ENCODE measurements at places on chromosomes 7 and 10.

DNA sequence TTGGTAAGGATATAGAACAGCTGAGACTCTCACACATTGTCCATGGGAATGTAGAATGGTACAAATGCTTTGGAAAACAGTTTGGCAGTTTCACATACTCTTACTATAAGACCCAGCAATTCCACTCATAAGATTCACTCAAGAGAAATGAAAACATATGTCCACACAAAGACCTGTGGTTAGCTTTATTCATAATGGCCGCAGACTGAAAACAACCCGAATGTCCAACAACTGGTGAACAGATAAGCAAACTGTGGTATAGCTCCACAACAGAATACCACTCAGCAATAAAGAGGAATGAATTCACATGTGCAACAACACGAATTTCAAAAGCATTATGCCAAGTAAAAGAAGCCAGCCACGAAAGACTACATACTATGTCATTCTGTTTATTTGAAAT lies 33.5 kb upstream of the CUL1 start:
- DNase-seq, result no peak

DNA sequence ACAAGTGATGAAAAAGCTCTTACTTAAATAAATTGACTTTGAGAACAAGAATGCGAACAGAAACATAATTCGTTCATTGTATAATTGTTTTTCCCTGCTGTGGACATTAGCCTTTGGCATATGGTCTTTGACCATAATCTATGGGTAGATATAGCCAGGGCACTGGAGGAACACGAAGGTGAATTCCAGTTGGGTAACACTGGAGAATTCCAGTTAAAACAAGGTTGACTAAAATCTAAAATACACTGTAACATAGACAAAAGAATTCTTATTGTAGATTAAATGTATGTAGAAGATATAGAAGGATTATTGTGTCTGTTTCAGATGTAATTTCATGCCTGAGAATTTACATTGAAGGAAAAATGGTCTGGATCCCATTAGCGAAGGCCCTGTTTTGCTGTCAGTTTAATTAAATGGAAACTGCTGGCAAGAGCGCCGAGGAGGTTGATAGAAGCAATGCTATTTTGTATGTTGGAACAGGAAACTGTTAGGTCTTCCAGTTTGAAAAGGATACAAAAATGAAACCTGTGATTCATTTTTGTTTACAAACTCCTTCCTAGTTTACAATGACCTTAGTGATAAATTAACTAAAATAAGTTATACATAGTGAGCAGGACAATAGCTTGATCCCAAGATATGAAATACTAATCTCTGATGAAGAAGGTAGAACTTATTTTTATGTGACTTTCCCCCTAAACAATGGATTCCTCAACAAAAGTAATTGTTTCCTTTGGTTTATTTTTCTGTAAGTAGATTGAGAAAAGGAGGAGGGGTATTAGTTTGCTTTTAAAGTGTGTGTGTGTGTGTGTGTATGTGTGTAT lies 68.9 kb downstream of the ARID5B start:
- DNase-seq, result no peak

DNA sequence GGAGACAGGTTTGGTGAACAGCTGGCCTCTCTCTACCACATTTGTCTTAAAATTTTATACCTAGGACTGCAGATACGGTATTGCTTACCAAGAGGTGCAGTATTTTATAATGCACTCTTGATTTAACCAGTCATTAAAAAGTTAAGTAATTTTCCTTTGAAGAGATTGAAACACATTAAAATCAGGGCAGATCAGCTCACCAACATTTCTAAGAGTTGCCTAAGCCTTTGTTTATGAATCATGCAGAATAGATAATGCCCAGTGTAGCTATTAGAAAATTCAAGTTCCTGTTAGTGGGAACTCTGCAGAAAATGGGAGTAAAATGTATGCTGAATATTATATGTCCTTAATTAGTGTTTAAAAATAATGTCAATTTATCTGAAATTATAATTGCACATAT lies 140.2 kb upstream of the PRPS1L1 start:
- no peak for DNase-seq

DNA sequence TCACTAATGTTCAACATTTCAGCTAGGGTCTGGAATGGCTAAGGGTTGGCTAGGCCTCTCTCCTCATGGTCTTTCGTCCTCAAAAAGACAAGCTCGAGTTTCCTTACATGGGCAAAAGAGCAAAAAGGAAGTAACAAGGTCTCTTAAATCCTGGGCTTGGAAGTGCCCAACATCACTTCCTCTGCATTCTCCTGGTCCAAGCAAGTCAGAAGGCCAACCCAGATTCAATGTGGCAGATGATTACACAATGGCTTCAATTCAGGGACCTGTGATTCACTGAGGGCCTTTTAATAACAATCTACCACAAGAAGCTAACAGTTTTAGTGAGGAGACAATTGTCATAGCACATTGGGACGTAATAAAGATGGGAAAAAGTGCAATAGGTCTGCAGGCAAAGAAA lies 4.4 kb upstream of the NUP205 start:
- no peak for DNase-seq

DNA sequence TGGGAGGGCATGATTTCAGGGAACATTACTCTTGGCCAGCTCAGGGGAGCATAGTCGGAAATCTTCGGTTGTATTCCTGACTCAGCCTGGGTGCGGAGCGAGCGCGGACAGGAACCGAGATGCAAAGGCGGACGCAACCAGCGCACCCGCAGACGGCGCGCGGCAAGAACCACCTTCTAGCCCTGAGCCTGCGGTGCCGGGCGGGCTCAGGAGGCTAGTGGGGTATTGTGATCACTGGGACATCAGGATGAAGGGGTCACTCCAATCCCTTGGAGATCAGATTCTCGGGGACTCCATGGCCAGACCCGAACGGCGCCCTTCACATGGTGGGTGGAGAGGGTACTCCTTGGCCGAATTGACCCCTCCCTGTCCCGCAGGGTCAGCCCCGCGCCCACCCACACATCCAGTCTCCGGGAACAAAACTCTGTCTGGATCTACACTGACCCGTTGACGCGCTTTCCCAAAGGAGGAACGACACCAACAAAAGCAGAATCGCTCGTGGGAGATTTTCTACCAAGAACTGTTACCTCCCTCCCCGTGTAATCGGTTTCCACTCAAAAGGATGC lies 730.5 kb downstream of the ZWINT start:
- DNase-seq, result peak; percentile 6

DNA sequence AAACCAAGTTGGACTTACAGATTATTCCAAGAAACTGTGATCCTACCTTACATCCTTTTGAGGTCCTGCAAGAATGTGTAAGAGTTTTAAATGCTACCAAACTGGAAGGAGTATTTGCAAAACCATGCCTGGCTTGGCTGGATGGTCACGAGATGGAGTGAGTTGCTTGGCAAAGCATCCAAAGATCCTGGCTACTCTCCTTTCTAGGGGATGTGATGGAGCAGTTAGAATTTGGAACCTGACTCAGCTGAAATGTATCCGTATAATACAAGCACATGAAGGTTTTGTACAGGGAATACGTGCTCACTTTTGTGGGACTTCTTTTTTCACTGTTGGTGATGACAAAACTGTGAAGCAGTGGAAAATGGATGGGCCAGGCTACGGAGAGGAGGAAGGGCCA lies 13.3 kb upstream of the SYPL1 start:
- DNase-seq, result no peak

DNA sequence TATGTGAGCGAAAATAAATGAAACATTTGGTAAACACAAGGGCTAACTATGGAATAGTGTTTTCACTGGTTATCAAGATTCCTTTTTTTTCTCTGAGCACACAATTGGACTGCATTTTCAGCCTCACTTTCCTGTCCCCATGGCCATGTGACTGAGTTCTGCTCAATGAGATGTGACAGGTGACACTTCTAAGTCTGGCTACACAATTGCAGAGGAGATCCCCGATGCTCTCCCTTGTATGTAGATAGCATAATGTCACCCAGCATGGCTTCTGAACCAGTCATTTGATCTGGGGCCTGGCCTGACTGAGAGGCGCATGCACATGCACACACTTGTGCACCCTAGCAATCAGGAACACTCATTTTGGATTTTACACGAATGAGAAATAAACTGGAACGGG lies 581.8 kb downstream of the GRID1 start:
- no peak for DNase-seq

- DNase-seq, result no peak
Measured at GRCh38 chr10:100873146-100873826, 39.5 kb upstream of the SLF2 start.

DNA sequence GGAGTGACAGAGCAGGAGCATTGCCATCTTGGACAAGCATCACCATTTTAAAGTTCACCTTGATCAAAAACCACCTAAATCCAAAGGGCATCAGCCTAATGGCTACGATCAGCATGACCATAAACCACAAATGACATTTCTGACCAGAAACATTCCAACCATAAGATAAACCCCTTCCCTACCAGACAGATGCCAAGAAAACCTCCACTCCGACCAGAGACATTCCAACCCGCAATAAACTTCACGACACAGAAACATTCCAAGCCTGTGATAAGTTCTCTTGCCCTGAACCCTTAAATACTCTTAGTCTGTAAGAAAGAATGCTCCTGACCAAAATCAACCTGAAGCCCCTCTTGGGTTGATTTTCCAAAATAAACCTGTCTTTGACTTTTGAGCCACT lies 606.9 kb downstream of the POM121L12 start:
- no peak for DNase-seq

DNA sequence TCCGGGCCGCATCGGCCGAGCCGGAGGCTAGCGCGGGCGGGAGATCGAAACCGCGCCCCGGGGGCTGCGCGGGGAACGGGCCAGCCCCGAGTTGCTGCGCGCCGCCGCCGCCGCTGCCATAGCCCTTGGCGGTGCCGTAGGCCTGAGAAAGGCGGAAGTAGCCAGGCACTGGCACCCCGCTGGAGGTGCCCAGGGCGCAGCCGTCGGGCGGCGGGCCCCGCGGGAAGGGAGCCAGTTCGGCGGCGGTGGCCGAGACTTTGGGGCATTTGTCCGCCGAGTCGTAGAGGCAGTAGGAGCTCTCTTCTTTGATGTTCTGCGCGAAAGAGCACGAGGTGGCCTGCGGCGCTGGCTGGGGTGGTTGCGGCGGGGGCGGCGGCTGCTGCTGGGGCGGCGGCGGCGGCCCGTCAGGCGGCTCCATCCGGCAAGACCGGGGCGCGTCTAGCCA lies 587 bp downstream of the HOXA10 start:
- DNase-seq, result no peak

GRCh38 chr10:17234431-17234945 lies 6.4 kb downstream of the VIM start:
- DNase-seq, result no peak

Data from GM10248 (cell line).